ENCODE measurements at places on chromosomes 7 and 10.

GRCh38 chr7:23383225-23383624 lies 84.1 kb downstream of the MALSU1 start:
- DNase-seq: no peak

DNA sequence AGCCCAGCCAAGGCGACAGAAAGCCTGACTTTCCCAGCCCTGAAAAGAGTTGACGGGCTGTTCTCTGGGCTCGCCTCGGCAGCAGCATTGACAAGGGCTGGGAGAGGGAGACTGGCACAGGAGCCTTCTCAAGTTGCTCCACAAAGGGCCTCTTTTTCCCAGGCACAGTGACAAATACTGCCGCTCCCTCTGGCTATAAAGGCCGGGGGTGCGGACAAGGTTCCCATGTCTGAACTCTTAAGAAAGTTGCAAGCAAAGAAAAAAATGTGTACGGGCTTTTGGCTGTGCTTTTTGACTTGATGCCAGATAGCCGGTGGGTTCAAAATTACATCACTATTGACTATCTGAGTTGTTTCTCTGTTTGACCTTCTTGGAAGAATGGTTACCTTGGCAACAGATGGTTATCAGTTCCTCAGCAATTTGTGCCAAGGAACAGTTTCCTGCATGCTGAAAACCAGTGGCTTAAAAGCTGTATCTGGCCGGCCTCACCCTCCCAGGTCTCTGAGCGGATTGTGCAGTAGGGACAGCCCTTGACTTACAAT lies 115.9 kb upstream of the EEPD1 start:
- DNase-seq: no peak

GRCh38 chr7:95723583-95724180 lies 48.7 kb upstream of the DYNC1I1 start:
- DNase-seq: peak; percentile 78

- DNase-seq: no peak
These were observed 160.5 kb upstream of the TNRC18 start for GRCh38 chr7:5584096-5584495.

DNA sequence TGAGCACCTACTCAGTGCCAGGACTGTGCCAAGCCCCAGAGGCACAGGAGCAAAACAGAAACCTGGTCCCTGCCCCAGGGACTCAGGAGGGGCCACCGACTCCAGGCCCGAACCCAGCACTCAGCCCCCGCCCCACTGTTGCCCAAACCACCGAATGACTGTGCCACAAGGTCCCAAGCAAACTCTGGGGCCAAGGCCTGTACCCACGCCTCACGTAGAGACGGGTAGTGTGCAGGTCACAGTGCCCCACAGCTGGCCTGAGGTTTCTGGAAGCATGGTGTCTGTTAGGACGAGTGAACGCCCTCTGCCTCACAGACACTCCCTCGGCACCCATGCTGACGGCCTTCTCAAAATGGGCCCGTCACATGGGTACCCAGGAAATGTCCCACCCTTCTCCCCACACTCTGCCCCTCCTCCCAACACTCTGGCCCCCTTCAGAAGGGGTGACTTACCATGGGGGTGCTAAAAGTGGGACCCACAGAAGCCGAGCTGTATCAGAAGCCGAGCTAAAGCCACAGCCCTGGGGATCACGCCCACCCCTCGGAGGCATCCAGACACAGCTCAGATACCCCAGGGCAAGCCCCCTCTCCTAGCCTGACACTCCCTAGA lies 44.2 kb downstream of the CTBP2 start:
- no peak for DNase-seq

DNA sequence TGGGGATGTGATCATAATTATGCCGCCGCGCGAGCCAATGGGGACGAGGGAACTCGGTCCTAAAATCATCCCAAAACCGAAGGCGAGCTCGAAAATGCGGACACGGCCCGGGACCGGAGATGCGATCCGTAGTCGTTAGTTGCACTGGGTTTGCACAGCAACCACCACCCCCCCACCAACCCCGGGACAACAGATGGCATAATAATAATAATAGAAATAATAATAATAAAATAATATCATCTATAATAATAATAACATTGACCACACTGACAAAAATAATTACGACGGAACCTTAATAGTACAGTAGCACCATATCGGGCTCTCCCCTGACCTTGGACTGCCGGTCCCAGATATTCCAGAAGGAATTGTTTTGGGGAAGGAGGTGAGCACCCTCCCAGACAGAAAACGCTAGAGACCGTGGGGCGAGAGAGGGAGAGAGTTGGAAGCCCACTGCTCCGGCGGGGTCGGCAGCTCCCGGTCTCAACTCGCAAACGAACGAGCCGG lies 1.1 kb upstream of the EMX2 start:
- no peak for DNase-seq

- no peak for DNase-seq
These were observed 19.3 kb upstream of the OPTN start for GRCh38 chr10:13080643-13081042.

DNA sequence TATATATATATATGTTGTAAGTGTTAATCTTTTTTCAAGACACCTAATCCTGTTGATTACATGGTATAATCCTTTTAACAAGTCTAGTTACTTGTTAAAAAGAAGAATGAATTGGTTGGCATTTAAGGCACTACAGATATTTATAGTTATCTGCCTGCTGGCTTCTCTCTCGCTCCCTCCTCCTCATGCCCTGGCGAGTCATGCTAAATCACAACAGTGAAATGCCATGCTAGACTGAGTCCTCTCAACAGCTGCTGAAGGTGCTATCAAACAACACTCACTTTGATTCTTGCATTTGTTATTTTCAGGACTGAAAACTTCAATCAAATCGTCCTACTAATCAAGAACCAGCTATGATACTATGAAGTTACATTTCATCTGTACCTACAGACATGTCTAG lies 15.4 kb downstream of the NRAP start:
- DNase-seq: peak; percentile 20

DNA sequence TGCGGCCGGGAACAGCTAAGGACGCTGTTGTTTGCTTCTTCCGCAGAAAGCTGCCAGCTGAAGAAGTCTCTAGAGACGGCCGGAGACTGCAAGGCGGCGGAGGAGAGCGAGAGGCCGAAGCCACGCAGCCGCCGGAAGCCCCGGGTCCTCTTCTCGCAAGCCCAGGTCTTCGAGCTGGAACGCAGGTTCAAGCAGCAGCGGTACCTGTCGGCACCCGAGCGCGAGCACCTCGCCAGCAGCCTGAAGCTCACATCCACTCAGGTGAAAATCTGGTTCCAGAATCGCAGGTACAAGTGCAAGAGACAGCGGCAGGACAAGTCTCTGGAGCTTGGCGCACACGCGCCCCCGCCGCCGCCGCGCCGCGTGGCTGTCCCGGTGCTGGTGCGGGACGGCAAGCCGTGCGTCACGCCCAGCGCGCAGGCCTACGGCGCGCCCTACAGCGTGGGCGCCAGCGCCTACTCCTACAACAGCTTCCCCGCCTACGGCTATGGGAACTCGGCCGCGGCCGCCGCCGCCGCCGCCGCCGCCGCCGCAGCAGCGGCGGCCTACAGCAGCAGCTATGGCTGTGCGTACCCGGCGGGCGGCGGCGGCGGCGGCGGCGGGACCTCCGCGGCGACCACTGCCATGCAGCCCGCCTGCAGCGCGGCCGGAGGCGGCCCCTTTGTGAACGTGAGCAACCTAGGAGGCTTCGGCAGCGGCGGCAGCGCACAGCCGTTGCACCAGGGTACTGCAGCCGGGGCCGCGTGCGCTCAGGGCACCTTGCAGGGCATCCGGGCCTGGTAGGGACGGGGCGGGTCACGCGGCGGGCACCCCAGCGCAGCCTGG lies 2.4 kb downstream of the NKX2-3 start:
- DNase-seq: peak; percentile 15

- no peak for DNase-seq
These were observed 328.9 kb downstream of the RPS24 start for GRCh38 chr10:78362406-78363022.

DNA sequence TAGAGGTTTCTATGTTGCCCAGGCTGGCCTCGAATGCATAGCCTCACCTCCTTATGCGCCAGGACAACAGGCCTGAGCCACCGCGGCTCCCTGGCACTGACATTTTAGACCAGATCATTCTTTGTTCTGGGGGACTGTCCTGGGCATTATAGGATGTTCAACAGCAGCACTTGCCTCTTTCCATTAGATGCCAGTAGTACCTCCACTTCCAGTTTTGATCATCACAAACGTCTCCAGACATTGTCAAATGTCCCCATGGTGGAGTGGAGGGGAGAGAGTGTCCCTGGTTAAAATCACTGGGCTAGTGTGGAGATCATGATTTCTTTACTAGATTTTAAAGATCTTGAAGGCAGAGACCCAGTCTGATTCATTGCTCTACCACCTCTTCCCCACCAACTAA lies 125.2 kb upstream of the MKLN1 start:
- DNase-seq: no peak

- peak; percentile 65 for DNase-seq
These were observed 84.8 kb downstream of the PTPRE start for GRCh38 chr10:127991543-127992255.

- DNase-seq: no peak
These were observed 16.6 kb downstream of the AKAP9 start for GRCh38 chr7:91957232-91957631.

DNA sequence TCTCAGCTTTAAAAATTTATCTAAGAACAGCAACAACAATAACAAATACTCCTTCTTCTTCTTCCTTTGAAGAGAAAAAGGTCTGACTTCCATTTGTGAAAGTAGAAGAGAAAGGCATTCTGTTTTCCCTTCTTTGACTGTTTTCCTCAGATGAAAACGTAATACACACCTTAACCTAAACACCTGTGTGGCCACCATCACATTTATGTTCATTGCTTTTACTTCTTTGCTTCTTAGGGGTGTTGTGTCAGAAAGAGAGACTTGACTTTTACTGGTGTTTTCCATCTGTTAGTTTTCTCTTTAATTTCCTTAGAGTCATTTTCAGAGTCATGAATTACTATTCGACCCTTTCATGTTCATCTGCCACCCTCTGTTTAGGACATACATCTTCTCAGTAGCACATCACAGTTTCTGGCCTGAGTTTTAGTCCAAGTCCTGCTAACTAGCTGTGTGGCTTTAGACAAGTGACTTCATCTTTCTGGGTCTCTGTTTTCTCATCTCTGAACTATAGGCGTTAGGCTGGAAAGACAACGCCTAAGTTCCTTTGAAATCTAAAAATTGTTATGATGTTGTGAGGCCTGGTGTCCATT lies 283.8 kb downstream of the GATA3 start:
- DNase-seq: no peak

GRCh38 chr7:37390114-37390513 lies 58.5 kb downstream of the ELMO1 start:
- DNase-seq: no peak

DNA sequence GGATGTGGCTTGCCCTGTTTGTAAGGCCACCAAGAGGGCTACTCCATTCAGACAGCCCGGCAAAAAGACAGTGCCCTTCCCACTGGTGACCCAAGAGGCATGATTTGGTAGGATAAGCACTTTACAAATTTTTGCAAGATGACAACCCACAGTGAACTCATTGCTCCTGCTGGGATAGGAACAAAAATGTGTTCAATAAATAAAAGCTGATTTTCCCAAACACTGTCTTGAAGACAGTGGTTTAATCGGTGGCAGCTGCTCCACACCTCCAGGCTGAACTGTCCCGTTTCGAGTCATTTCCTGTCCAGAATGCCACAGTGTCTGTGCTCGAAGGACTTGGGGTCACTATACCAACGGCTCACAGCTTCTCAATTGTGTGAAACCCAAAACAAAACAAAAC lies 45.1 kb upstream of the NPTX2 start:
- no peak for DNase-seq

DNA sequence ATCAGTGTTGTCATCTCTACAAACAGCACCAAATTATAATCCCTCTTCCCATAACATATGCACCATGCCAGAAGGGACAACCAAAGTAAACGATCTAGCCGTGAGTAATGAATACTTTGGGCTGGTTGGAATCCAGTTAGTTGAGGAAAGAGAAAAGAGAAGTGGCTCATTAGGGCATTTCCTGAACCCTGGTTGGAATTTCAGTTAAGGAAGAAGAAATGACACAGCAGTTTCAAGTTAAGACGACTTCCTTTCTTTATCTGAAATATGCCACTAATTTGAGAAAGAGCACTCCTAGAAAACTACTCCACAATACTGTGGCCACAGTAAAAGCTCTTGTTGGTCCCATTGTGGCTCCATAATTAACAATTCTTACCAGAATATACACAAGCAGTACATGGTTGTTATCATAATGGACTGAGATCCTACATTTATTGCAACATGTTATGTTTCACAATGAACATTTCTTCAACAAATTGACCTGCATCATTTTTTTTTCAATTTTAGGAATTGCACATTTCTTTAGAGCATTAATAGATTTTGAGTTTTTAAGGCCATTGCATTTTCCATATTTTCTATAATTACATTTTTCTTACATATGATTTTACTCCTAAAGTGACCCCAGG lies at the start of gene TFEC:
Gene TFEC (minus strand): TSS at position 113 of the 626 bp plus-strand sequence. CDS start 46,322 bp downstream, outside the sequence.
- DNase-seq: no peak

DNA sequence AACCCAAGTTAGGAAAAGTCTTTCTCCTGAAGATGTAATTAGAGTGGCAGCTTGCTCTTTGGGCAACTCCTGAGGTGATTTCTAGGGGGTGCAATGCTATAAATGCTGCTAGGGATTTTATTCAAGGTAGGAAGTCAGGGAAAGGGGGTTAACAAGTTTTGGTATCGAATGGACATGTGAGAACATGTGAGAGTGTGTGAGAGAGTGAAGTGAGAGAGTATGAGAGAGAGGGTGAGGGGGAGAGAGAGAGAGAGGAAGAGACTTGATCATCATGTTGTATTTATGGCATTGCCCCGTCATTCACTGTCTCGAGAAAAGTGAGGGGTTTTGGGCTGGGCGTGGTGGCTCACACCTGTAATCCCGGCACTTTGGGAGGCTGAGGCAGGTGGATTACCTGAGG lies 50.9 kb downstream of the MCU start:
- DNase-seq: no peak

- DNase-seq: peak; percentile 28
These were observed 55.4 kb downstream of the SLC37A3 start for GRCh38 chr7:140342727-140343514.

GRCh38 chr10:33715303-33715975 lies 381.0 kb upstream of the NRP1 start:
- no peak for DNase-seq

DNA sequence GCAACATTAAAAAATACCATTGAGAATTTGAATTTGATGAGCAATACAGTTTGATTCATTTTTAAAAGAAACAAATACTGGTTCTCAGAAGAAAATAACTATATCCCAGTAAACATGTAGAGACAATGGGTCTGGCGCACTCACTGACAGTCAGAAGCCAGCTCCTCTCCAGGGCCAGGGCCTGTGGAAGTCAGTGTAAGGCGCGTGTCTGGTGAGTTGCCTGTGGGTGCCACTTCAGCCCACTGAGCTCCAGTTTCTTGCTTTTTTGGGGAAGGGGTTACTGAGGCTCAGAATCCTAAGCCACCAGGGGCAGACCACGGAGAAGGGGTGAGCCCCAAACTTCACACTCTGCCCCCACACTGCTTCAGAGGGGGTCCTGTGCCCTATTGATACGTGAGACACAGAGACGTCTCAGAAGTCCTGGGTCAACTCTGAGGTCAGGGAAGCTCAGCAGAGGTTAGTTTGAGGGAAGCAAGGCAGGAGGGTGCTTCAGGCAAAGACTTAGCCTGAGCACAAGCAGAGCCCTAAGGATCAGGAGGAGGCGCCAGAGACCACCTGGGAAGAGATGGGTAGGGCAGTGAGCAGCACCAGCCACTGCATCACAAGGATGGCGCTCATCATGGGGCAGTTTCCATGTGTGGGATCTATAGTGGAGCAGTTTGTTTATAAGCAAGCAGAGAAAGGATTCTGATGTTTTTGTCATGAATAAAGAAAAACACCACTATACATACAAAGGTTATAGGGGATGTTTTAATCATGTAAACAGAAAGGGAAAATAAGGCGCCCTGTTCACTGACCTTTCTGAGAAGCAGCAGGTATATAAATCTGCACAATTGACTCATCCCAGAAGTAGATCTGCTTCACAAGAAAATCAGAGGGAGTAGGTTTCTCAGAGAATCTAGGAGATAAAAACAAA lies 95.7 kb downstream of the PKD1L1 start:
- peak; percentile 29 for DNase-seq

Measured in ACHN (cell line).